ENCODE measurements at places on chromosomes 3 and 15.

GRCh38 chr3:134327594-134327975, 46.7 kb downstream of the AMOTL2 start:
- no peak for DNase-seq

- no peak for DNase-seq
These were observed 393.4 kb downstream of the NTRK3 start for GRCh38 chr15:87863152-87863551.

GRCh38 chr3:190519886-190520285, 6.0 kb downstream of the IL1RAP start:
- no peak for DNase-seq

GRCh38 chr3:33613041-33613440, 105.0 kb downstream of the CLASP2 start:
- DNase-seq = no peak

GRCh38 chr3:59262076-59262498, 212.3 kb upstream of the CFAP20DC start:
- no peak for DNase-seq

GRCh38 chr3:14256046-14256445, 77.4 kb downstream of the LSM3 start:
- DNase-seq = no peak

DNA sequence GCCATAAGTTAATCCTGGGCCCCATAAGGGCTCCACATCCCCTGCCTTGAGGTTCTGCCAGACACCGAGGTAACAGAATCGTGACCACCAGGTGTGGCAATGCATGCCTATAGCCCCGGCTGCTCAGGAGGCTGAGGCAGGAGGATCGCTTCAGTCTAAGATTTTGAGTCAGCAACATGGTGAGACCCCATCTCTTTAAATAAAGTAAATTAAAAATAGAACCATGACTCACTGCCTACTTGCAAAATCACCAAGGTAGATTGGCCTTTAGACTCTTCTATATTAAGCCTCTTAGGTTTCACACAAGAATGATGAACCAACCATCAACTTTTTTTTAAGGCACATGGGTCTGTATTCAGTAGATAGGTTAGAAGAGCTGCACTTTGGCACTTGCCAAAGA, 9.7 kb downstream of the WDR5B start:
- DNase-seq = no peak

- DNase-seq = no peak
These were observed 28.3 kb downstream of the IMPG2 start for GRCh38 chr3:101292027-101292426.

DNA sequence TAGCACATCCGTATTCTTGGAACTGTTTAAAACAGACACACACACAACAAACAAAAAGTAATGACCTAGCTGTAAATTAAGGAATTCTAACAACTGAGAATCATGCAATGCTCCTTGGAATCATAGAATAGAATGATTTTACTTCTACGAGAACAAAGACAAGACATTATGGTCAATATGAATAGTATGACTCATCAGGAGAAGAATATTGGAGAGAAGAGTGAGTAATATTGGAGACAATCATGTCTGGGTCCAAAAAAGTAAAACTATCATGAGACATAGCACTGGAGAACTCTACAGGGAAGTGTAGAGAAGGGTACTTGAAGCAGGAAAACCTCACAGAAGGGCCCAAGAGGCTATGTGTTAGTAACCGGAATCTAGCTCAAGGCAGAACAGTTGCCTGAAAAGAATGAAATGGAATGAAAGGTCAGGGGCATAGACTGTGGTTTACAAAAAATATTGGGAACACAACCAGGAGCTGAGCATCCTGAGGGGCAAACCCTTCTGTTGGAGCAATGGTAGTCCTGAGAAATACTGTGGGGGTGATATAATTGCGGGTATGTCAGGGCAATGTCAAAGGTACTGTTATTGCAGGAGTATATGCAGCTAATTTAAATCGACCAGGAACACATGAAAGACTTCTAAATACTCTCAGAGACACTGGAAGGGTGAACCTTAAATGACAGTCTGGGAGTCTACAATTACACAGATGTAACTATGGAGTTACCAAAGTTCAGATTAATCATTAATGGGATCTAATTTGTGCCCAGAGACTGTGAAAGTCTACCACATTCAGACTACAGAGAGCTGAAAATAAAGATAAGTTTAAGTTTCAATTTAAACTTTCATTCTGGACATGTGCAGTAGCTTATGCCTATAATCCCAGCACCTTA, 201.2 kb downstream of the BCHE start:
- no peak for DNase-seq

GRCh38 chr3:156646958-156647357, 27.4 kb upstream of the TIPARP start:
- no peak for DNase-seq

All from NCI-H345 (cell line).